ENCODE measurements at places on chromosomes 2 and 18.

- DNase-seq, result no peak
These were observed 161.4 kb upstream of the GULP1 start for GRCh38 chr2:188130317-188130716.

GRCh38 chr2:129923265-129924091 lies 56.0 kb upstream of the RAB6C start:
- DNase-seq, result no peak

GRCh38 chr2:164808776-164809175 lies 32.8 kb downstream of the COBLL1 start:
- no peak for DNase-seq

GRCh38 chr2:218622606-218623365 lies 15.1 kb downstream of the PLCD4 start:
- no peak for DNase-seq

DNA sequence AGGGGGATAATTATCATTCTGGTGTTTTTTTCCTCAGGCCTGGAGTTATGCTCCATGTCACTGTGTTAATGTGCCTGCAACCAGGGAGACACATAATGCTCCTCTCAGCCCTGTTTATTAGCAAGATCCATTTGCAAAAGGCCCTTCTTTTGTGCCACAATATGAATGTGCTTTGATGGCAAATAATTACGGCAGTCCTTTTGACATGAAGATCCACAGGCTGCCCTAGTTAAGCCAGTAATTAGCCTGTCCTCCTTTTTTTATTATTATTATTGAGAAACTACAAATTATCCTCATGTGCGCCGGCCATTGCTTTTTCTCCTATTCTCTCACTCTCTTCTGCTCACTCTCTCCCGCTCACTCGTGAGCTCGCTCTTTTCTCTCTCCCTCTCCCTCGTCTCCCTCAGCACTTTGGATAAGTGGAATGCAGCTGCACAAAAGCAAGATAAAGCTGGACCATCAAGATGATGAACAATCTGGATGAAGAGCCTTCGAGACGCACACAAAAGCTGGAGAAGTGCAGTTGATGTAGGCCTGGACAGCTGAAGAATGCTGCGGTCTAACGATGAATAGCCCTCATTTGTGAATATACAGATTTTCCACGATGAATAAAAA lies 762.3 kb downstream of the BCL11A start:
- DNase-seq, result no peak

DNA sequence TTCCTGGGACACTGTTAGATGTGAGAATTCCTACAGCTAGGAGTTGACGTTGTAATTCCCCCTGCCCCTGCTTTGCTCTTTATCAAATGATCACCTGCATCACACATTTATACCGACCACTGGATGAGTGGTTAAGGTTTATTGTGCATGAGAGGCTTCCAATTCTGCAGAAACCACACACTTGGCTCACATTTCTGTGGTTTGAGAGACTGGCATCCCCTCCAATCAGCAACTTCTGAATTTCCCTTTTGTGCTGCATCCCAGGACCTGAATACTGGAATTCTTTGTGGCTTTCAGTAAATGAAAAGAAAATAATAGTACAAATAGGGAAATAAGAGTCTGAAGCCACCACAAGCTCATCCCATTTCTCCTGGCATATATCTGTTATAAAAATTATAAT lies 628.7 kb upstream of the PIK3C3 start:
- no peak for DNase-seq

DNA sequence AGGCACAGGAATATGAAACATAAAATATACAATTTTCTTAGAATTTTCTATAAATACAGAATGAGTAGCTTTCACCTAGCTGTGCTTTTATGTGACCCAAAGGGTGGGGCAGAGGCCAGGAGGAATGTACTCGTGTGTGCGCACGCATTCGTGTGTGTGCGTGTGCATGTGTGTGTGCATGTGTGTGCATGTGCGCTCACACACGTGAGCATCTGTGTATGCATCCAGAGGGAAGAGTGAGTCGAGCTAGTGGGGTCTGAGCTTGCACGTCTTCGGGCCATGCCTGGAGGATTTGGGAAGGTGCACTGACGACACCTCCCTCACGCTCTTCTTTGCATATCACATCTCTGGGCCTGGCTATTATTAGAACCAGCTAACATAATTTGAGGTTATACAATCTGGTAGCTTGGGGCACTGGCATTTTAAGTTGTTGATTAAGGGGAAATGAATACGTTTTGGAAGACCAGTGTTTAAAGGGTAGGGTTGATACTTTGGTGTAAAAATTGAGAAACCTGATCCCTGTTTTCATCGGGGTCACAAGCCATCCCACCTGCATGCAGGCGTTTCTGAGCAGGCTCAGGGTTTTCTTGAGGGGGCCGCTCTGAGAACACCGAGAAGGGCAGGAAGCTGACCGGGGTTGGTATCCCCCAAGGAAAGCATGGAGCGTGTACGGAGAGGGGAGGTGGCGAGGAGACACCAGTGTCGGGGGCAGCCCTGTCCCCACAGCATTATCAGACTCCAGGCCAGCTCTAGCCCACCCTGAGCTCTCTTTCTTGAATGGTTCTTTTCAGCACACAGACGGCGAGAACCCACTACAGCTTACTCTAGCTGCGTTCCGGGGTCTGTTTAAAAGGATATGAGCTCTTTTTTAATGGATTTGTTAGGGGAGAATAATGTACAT lies 85.3 kb downstream of the LRRFIP1 start:
- no peak for DNase-seq

DNA sequence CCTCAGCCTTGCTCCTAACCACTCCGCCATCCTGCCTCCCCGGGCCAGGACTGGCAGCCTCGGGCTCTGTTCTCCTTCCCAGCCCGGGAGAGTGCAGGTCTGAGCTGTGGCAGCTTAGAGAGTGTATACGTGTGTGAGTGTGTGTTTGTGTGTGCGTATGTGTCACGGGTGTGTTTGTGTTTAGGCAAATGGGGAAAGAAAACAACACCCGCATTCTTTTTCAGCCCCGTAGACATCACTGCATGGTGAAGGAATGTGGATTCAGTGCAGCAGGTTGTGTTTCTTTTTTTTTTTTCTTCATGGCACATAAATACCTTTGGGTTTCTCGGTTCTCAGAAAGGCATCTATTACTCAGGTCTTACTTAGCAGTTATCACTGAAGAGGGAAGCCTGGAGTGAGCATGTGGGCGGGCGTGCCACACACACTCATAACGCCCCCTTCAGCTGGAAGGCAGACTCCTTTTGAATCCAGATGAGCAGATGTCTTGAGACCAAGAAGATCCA lies 44.2 kb downstream of the GLI2 start:
- DNase-seq, result no peak

GRCh38 chr2:74168739-74169138 lies 9.9 kb downstream of the MOB1A start:
- DNase-seq, result no peak

DNA sequence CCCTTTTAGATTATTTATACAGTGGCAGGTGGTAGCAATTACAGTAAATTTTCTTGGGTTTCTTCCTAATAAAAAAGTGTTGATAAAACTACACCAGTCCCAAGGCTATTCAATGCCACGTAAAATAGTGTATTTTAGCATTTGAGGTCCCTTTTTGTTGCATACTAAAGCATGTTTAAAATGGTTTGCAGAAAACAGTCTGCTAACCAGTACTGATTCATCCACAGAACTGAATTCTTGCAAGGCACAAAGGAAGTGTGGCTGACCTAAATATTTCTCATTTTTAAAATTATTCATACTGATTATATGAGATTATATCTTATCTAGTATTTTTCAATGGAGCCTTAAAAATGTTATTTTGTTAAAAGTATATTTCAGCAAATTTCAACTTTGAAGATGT lies 98.1 kb downstream of the SMAD2 start:
- DNase-seq, result no peak

- DNase-seq, result no peak
These were observed 1138.2 kb upstream of the TMEFF2 start for GRCh38 chr2:193332941-193333340.

DNA sequence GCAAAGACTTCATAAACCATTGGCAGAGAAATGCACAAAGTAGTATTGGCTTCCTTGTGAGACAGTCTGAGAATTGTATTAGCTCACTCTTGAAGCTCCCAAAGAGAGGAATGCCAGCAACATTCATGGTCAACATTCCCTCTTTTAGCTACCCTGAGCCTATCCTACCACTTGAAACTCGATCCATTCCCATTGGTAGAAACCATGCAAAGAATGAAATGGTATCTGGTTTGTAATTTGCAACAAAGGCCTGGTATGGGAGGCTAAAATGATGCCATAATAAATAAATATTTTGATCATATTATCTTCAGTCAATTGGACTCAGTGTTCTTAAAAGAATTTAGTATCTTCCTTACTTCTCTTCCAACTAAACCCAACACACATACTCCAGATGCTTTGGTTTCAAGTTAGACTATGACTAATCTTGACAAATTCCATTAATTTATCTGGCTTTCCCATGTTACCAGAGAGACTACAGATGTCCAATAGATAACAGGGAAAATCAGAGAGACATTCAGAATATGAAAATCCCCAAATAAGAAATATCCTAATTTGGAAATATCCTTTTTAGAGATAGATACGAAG lies 102.9 kb downstream of the DHRS9 start:
- DNase-seq, result no peak
